ENCODE measurements at places on chromosomes 2 and 18.

DNA sequence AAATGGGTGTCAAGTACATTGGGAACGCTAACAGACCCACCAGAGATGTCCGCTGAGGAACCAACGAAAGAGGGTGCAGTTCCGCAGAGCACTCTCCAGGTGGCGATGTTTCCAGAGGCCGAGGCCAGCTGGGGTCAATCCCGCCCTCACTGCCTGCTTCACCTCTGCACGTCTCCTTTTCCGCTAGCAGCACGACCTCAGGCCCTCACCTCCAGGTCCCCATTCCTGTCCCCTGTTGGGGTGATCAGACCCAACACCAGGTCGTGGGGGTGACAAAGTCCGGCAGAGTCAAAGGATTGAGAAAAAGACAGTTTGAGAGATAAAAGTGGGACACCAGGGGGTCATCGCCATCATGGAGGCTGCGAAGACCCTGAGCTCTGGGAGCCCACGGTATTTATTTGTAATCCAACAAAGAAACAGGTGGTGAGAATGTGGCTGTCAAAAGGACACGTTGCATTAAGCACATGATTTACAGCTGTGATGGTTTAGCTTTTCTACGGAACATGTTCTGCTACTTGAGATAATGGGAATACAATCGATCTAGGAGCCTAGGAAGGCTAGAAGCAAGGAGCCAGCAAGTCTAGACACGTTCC lies 27.3 kb downstream of the ZAP70 start:
- DNase-seq, result no peak

DNA sequence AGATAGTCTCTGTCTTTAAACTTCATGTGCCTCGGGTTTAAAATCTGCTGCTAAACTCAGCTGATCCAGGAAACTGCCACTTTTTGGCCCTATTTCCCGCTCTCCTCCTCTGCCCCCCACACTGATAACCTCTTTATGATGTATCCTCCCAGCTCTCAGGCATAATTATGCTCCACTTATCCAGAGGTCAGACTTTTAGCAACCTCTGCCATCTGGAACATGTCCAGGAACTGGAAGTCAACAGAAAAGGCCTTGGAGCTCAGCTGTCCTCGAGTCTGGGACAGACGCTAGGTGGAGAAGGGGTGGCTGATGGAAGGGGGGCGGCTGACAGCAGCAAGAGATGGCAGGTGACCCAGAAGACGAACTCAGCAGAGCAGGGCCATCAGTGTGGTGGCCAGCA lies 41.2 kb downstream of the ASAP2 start:
- DNase-seq, result no peak

DNA sequence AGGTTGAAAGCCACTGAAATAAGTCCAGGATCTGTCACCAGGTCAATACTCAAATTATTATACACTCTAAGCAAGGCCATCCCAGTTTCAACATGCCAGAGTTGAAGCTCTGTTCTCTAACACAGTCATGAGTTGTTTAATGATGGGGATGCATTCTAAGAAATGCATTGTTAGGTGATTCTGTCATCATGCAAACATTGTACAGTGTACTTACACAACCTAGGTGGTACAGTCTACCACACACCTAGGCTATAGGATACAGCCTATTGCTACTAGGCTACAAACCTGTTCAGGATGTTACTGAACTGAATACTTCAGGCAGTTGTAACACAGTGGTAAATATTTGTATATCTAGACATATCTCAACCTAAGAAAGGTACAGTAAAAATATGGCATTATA lies 162.2 kb downstream of the BAZ2B start:
- DNase-seq, result no peak

- no peak for DNase-seq
These were observed 80.3 kb upstream of the SESTD1 start for GRCh38 chr2:179344970-179345369.

GRCh38 chr18:56641714-56642337 lies 3.4 kb upstream of the TXNL1 start:
- no peak for DNase-seq

DNA sequence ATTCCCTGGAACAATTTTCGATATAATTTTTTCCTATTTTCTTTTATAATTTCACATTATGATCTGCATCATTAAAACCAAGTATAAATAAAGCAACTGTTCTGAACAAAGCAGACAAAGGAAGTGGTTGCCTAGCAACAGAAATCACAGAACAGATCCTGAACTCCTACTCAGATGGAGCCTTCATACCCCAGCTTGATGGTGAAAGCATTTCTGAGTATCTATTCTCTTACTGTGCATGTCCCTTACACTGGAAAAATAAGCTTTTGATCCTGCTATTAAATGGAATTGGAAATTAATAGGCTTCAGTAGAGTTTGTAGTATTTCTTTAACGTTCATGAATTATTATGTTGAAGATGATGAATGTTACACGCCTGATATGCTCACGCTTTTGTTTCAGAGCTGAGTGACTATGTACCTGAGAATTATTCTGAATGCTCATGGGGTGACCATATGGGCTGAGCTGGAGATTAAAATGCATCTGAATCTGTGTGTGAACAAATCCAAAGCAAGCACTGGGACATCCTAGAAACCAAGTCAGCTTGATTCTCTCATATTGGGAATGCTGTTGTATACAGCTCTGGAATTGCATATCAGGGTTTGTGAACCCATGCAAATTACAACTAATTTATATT lies 254.0 kb downstream of the KCNJ3 start:
- no peak for DNase-seq

GRCh38 chr18:11570769-11571412 lies 38.5 kb upstream of the SLC35G4 start:
- DNase-seq, result no peak

GRCh38 chr2:98805412-98806171 lies 74.7 kb upstream of the MGAT4A start:
- no peak for DNase-seq

All from stimulated activated CD4-positive, alpha-beta T cell treated with anti-CD3 and anti-CD28 coated beads, TNF-alpha, amount 100 ng/mL, for 1 hour (primary cell).